Activated gamma-delta T cell treated with Interleukin-2 at 50 U/mL for 16 hours (primary cell): ENCODE measurements at places on chromosomes 1 and 21.
A peak's percentile ranks its signal among the peaks of the same experiment; 100 is the strongest.

DNA sequence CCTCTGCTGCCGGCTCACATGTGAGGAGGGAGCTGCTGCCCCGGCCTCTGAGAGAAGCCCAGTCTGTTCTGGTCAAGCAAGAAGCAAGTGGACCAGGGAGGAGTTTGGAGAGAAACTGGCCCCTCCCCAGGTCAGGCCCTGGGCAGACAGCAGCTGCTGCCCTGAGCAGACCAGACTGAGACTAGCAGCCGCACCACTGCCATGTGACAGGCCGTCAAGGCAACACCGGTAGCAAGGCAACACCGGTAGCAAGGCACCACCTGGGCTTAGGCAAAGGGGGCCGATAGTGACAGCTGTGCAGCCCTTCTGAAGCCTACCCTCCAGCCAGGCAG is 50.3 kb downstream of the ARHGEF16 start:
- no peak for DNase-seq

GRCh38 chr1:12005488-12006166 is 13.7 kb upstream of the MIIP start:
- DNase-seq, result no peak

DNA sequence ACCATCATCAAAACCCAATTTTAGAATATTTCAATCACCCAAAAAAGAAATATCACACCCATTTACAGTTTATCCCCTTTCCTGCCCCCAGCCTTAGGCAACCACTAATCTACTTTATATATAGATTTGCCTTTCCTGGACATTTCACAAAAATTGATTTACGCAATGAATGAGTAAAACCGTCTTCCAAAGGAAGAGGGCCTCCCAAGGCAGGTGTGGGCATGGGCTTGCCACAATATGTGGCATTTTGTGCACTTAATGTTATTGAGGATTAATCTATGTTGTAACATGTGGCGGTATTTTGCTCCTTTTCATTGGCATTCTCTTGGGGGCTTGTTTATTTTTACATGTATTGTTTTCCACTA is 11.8 kb upstream of the BMP8B start:
- DNase-seq, result no peak

DNA sequence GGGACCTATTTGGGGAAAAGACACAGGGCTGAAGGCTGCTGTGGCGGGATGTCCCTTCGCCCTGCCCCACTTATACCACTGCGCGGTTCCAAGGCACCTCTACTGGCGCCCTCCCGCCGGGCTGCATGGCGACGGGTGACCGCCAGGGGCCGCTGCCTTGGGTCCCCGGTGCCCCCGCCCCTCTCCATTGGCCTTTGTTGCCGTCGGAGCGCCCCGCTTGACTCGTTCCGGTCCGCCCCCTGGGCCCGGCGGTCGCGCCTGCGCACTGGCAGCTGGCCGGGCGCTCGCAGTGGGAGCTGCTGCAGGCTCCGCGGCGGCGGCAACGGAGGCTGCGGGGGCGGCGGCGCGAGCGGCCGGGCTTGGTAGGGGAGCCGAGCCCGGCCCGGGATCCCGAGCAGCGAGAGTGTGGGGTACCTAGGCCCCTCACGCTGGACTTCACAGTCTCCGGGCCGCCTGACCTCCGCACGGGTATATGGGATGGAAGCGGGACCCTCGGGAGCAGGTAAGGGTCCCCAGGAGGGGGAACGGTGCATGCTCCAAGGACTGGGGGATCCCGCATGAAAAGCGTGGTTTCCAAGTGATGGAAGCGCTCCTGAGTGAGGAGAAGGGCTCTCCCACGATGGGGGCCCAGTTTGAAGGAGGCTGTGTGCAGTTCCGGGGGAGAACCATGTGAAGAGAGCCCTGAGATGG is at the start of gene AGO1:
TSS of gene AGO1 (plus strand) at position 265 of the 690 bp plus-strand sequence. CDS start at position 478, 213 bp downstream.
- DNase-seq, result peak; percentile 97

GRCh38 chr1:173127369-173128307 is 76.9 kb upstream of the TNFSF18 start:
- no peak for DNase-seq

DNA sequence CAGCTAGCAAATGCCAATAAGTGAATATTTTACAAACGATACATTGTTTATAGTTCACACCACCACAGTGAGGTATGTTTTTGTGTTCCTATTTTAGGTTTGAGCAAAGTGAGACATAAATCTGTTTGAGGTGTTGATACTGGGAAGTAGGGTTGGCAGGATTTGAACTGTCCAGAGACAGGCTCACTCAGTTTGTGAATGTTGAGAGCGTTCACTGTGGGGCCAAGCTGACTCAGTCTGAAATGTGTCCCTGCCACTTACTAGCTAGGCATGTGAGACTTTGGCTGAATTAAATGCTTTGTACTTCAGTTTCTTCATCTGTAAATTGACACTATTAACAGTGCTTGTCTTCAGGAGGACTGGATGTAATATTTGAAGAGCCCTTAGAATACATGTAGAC is 35.1 kb downstream of the DIRAS3 start:
- DNase-seq, result no peak

DNA sequence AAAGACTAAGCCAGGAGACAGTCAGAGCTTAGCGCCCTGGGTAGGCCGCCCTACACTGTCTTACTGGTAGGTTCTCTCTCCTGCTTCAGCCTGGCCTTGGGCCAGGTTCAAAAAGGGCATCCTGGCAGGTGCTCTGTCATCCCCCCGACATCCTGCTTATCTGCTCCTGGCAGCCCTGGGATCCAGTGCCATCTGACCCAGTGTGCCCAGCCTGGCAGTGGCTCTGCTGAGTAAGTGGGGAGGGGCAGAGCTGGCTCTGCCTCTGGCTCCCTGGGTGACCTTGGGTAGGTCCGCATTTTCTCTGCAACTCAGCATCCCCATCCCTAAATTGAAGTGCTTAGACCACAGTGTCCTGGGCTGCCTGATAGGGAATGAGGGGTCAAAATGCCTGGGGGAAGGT is 549.9 kb downstream of the PTPRU start:
- DNase-seq, result no peak

DNA sequence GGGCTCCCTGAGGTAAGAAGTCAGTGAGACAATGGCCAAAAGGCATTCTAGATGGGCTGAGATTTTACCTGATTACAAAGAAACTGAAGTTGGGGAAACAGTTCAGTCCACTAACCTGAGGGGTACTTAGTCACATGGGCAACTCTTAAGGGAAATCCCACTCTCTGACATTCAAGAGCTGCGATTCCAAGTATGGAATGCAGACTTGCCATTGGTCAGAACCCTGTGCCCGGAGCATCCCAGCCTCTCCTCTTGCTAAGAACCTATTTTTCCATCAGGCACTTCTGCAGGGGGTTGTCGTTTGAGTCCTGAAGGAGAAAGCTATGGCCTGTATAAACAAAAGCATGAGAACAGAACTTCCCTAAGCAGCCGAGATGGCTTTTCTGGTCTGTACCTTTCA is 434.9 kb upstream of the DAB1 start:
- no peak for DNase-seq

DNA sequence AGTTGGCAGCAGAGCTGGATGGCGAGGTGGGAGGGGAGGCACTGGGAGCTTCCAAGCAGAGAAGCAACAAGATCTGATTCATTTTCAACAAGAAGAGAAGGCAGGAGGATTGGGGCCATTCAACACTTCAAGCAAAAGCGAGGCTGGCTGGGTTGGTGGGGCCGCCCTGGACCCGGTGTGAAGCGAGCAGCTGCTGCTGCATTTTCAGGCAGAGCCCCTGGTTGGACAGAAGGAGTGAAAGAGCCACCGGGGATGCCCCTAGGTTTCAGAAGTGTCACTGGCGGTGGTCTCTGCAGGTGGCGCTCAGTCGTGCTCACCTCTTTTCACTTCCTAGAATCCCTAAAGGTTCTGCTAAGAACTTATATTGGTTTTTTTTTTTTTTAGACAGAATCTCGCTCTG is 18.0 kb downstream of the SLC2A7 start:
- no peak for DNase-seq

- no peak for DNase-seq
Measured at GRCh38 chr1:234926559-234927311, 201.9 kb downstream of the TOMM20 start.

DNA sequence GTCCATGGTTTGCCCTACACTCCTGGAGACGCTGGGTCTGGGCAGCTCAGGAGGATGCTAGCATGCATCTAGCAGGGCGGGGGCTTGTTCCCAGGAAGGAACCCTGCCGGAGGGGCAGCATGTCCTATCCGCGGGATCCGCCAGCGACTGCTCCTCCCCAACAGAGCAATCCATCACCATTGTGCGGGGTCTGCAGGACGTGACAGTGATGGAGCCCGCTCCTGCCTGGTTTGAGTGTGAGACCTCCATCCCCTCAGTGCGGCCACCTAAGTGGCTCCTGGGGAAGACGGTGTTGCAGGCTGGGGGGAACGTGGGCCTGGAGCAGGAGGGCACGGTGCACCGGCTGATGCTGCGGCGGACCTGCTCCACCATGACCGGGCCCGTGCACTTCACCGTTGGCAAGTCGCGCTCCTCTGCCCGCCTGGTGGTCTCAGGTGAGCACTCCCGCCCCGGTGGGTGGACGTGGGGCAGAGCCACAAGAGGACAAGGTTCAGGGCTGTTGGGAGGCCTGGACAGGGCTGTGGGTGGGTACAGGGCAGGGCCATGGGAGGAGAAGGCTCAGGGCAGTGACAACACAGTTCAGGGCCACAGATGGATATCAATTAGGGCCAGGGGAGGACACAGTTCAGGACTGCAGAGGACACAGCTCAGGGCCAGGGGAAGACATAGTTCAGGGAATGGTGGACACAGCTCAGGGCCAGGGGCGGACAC is 71.3 kb downstream of the OBSCN start:
- no peak for DNase-seq

- DNase-seq, result no peak
Measured at GRCh38 chr1:194296201-194296600, 1109.8 kb upstream of the B3GALT2 start.

DNA sequence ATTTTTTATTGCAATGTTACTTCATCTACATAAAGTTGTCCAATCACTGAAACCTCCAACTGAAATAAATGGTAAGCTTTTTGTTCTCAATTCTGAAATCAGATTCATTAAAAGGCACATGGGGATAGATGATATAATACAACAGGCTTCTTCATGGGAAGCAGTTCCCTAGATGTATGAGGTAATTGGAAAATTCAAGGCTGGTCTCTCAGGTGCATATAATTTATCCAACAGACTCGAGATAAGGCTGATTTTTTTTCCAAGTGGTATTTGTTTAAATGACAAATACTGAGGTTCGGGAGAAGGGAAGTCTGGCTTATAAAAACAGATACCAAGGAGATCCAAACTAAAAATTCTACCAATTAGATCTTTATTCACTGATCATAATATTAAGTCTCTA is 14.2 kb downstream of the TRIM45 start:
- no peak for DNase-seq

- DNase-seq, result no peak
Measured at GRCh38 chr1:12244078-12244477, 14.2 kb downstream of the VPS13D start.

- DNase-seq, result no peak
Measured at GRCh38 chr1:1429671-1430073, 5.8 kb upstream of the VWA1 start.

- no peak for DNase-seq
Measured at GRCh38 chr1:110235834-110236682, 25.9 kb downstream of the KCNC4 start.

DNA sequence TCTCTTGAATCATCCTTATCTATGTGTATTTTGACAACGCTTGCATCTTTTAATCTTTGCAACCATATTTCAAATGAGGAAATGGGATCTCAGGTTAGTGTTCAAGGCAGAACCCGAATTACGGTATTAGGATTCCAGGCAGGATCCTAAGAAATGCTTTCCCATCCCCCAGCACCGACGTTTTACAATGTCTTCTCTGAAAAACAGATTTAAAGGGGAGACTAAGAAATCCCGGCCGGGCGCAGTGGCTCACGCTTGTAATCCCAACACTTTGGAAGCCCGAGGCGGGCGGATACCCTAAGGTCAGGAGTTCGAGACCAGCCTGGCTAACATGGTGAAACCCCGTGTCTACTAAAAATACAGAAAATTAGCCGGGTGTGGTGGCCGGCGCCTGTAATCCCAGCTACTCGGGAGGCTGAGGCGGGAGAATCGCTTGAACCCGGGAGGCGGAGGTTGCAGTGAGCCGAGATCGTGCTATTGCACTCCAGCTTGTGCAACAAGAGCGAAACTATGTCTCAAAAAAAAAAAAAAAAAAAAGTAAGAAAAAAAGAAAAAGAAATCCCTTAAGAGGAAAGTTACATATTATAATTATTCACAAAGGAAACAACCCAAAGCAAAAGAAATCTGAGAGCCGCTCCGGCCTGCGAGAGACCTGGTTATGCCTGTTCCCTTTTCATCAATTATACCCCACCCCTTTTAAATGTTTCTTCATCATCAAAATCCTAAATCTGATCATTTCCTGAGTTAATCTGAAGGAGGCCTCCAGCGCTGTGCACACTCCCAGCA is 801 bp upstream of the GORAB start:
- no peak for DNase-seq

DNA sequence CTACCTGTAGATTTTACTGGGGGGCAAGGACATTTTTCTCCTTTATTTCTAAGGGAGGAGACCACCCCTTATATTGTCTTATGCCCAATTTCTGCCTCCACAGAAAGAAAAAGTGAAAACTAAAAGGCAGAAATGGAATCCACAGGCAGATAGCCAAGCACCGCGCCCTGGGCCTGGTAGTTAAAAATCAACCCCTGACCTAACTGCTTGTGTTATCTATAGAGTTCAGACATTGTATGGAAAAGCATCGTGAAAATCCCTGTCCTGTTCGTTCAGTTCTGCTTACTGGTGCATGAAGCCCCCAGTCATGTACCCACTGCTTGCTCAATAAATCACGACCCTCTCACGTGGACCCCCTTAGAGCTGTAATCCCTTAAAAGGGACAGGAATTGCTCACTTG is 33.7 kb upstream of the IL6R start:
- DNase-seq, result no peak

DNA sequence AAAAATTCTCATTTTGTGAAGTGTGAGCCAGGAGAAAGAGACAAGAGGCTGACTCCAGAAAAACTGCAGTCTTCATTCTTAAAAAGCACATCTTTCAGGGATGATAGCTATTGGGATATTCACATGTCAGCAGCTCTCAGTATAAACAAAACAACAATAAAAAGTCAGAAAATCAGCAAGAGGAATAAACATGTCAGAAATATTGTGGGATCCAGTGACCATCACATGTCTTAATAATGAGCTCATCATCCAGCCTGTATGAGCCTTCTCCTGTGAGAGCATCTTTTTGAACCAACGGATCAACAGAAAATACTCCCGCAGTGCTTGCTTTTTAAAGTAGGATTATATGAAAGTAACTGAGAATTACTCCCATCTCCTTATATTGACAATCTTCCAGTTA is 241.6 kb downstream of the SMYD3 start:
- no peak for DNase-seq

- peak; percentile 9 for DNase-seq
Measured at GRCh38 chr1:176073524-176074157, 133.4 kb downstream of the COP1 start.

GRCh38 chr1:111571239-111571638 is 48.4 kb upstream of the RAP1A start:
- DNase-seq, result no peak

- no peak for DNase-seq
Measured at GRCh38 chr1:89022167-89022959, at the start of gene GBP3. TSS of gene GBP3 (minus strand) at chr1:89022866. CDS start at chr1:89020721, 2,145 bp downstream.

- DNase-seq, result no peak
Measured at GRCh38 chr21:16421007-16421406, 691.2 kb downstream of the USP25 start.

GRCh38 chr1:84711121-84711520 is 20.9 kb upstream of the SSX2IP start:
- no peak for DNase-seq
